ENCODE measurements at places on chromosomes 7 and 10.

GRCh38 chr7:516606-517456 lies 2.8 kb downstream of the PDGFA start:
- DNase-seq, result no peak

GRCh38 chr10:11810313-11810766 lies 12.8 kb upstream of the PROSER2 start:
- no peak for DNase-seq

- no peak for DNase-seq
Measured at GRCh38 chr10:17109046-17109445, 20.6 kb downstream of the CUBN start.

- DNase-seq, result no peak
Measured at GRCh38 chr10:60894786-60895185, 49.2 kb downstream of the RHOBTB1 start.

GRCh38 chr7:69860486-69860885 lies 262.2 kb downstream of the AUTS2 start:
- DNase-seq, result no peak

- no peak for DNase-seq
Measured at GRCh38 chr7:44308596-44309270, 16.7 kb downstream of the CAMK2B start.

- DNase-seq, result peak; percentile 18
Measured at GRCh38 chr7:31126976-31127375, 74.9 kb downstream of the ADCYAP1R1 start.

DNA sequence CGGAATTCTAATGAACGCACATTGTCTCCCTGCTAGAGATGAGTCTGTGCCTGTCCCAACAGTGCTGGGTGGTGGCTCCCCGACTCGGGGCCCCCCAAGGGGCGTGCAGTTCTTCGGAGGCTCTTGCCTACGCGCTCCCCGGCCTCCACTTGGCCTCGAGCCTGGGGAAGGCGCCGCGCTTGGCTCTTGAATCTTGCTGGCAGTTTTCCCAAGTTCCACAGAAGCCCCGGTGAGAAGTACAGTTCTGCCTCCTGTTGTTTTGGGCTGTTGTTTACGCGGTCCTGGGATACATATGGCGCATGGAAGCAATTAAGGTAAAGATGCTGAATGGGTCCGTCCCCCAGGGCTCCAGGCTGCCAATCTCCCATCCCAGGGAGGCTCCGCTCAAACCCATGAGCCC lies 32.6 kb upstream of the UNCX start:
- no peak for DNase-seq

- no peak for DNase-seq
Measured at GRCh38 chr10:73467206-73467605, 28.6 kb downstream of the PPP3CB start.

DNA sequence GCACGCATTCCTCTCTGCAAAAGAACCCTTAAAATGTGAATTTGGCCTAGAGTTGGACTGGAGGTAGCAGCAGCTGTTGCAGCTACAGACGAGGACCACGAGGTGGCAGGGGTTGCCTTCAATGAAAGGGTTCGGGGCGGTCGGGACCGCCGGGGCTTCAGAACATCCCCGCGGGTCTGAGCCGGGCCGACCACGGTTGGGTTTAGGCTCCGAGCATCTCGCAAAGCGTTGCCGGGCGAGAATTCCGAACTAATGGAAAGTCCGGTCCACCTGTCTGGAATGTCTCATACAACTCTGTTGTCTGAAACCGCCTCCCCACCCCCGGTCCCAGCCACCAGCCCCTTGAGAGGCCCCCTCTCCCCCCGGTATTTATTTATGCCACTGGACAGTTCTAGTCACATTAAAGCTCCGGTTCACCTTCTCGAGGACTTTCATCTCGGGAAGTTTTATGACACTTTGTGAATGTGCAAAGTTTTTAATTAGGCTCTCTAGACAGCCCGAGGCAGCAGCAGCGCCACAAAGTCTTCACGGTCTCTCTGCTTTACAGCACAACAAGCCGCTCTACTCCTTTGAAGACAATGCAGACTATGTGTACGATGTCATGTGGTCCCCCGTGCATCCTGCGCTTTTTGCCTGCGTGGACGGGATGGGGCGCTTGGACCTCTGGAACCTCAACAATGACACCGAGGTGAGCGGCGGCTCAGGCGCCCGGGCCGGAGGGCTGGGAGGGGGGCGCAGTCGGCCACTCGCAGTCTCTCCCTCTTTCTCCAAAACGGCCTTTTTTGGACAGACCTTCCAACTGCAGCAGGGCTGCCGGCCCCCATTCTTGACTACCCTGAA lies 246.2 kb downstream of the SLC25A13 start:
- peak; percentile 69 for DNase-seq

- no peak for DNase-seq
Measured at GRCh38 chr10:70714245-70714644, 41.9 kb downstream of the ADAMTS14 start.

DNA sequence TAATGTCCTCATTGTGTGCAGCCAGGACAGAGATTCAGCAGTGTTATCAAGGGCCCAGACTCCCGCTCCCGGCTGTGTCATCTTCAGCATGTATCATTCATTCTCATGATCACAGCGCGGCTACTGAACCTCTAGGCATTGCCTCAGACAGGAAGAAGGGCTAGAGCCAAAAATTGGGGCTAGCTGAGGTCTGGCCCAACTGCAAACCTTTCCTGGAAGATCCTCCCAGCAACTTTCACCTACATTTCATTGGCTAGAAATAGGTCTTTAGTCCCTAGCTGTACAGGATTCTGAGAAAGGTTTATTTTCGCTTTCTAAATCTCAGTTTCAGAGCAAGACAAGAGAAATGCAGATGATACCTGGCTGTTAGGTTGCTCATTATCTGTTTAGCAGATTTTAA lies 81.9 kb downstream of the CREM start:
- no peak for DNase-seq

DNA sequence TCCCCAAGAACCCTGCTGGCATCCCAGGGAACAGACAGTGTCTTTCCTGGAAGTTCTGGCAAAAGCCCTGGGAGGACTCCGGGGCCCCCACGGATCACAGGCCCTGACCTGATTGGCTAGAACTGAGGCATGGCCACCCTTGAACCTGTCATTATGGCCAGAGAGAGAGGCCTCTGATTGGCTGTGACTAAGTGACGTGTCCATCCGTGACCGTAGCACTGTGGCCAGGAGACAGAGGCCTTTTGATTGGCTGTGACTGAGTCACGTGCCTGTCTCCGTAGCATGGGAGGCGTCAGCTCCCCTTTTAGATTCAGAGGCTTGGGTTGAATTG lies 163.8 kb downstream of the RGS10 start:
- DNase-seq, result no peak

DNA sequence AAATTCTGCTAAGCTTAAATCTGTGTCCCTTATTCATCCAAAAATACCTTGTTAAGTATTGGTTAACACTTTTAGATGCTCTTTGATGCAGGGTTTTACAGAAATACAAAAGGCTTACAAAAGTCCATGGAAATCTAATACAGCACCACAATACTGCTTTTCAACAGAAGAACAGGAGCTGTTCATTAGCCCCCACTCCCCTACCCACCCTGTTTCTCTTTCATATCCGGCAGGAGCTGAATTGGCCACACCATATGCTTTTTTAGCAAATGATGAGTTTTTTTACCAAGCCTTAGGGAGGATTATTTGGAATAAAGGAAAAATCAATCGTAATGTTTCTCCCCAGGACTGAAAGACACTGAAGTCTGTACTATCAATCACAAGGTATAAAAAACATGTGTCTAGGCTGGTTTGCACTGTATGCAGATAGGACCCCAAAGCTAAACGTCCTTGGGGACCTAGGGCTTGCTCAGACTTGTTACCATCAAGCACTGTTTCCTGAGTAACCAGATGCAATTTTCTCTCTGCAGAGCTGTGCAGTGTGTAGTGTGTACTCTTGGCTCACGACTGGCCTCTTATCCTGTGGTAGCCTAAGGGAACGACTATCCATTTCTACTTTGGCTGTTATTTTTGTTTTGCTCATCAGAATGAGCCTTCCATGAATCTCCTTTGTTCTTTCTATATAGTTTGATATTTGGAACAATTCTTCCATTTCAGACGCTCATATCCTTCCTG lies 143.3 kb upstream of the LRGUK start:
- no peak for DNase-seq

GRCh38 chr7:155343150-155343549 lies 45.5 kb downstream of the INSIG1 start:
- DNase-seq, result no peak

GRCh38 chr10:3681642-3682554 lies 103.1 kb downstream of the KLF6 start:
- no peak for DNase-seq

DNA sequence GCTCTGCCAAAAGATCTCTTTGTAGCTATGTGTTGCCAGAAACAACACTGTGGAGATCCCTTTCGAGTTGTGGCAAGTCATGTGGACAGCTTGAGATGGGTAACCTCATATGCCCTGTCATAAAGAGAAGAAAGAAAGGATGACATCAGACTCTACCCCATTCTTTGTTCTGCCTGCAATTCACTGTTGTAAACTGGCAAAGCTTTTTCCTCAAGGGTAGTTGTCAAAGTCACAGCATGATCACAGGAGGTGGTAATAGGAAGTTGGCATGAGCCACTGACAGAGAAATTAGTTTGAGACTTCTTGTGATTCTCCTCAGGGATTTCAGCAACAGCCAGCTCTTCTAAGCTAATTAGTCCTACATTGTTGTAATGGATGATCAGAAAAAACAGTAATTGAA lies 19.4 kb upstream of the MINDY3 start:
- DNase-seq, result no peak

DNA sequence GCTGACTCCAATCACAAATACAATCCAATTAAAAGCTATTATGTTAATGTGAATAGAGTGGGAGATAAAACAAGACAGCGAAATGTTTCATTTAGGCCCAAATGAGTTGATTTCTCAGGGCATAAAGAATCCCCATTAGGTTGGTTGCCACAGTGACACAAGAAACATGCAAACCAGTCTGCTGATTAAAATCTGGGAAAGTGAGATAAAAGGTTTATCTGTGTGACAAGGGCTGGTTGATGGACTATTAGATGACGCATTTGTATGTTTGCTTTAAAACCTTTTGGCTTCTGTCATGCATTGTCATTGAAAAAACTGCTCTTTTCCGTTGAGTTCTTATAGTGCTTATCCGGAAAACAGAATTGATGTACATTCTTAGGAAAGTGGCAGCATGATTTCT lies 658.2 kb downstream of the GATA3 start:
- DNase-seq, result no peak

DNA sequence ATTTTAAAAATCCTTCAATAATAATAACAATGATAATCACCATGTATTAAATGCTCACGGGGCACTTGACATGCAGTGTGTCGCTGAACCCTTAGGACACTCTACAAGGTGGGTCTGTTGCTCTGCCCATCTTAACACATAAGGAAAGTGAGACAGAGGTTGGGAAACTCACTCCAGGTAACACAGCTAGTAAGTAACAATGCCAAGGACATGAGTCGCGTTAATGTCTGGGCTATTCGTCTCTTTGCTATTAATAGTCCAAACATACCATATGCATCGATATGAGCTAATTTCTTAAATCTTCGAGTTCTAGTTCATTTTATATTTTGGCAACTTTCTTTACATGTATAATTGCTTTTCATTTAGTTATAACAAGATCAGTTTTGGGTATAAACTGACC lies 79.5 kb downstream of the BEND7 start:
- no peak for DNase-seq

GRCh38 chr10:111289461-111289860 lies 212.6 kb downstream of the ADRA2A start:
- DNase-seq, result no peak

- no peak for DNase-seq
Measured at GRCh38 chr10:110458266-110458920, 39.3 kb upstream of the DUSP5 start.

GRCh38 chr10:1359626-1359955 lies 303.4 kb downstream of the WDR37 start:
- DNase-seq, result no peak

DNA sequence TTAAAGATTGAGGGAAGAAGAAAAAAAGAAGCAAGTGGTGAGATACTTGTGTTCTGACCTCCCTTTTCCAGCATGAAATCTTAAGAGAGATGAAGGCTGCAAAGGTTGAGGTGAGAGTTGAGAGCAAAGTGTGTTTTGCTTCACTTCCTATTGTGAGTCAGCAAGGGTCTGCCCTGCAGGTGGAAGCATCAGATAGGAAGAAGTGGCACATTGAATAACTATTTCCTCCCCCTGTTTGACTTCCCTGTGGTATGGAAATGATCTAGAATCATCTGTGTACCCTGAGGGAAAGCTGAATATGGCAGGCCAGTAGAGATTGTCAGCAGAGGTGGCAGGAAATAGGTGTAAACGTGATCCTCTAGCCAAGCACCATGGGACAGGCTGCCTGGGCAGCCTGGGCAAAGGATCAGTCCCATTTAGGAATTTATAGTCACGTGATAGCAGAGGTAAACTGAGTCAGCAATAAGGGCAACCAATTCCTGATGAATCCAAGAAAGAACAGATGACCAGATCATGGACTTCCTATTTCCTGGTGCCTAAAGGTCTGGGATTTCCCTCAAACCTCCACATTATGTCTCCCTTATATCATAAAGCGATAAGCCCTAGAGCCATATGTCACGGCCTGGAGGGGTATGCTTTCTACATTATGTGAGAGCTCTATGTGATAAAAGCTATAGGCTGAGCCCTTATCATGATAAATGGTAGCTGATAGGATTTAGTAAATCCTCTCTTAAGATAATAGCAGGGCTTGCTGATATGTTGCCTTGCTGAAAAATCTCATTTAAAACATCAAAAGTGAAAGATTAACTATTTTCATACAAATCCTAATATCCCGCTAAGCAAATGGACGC lies 287.0 kb downstream of the MDFIC start:
- no peak for DNase-seq

DNA sequence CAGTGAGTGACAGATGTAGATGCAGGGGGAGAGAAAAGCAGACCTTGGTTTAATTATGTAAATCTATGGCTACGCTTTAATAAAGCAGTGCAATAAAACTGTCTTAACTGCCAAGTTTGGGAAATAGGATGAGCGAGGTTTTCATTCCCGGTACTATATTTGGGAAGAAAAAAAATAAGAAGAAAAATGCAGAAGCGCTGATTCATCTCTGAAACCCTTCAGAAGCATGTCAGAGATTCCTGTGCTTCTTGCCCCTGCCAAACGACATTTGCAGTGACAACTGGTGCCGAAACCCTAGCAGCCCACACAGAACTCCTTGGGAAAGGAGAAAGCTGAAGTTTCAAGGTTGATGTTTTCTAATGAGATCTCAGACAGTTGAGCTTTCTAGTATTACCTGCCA lies 380.7 kb downstream of the REEP3 start:
- no peak for DNase-seq

DNA sequence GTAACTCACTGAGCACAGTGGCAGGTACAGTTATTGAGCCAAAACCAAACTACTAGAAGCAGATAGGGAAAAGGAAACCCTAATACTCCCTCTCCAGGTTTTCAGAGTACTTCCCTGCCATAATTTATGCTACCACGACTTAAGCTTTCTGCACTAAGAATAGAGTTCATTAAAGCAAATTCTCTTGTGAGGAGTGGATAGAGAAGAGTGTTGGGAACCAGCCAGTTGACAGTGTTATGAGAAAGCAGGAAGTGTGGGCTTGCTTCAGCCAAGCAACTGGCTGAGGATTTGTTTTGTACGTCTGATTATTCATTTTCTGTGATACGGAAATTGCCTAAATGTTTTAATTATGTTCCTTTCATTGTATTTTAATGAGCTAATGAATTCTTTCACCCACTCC lies 280.5 kb downstream of the KIF20B start:
- DNase-seq, result peak; percentile 63

All from Kasumi-1 (cell line).